ENCODE measurements at places on chromosomes 5 and 9. TPM values are rescaled to one million over a fixed set of nuclear protein-coding genes. Genes with fewer than 3 reads are reported as not detected.

The PCBD2 gene
- total RNA-seq = 10.0 TPM

The TXNDC8 gene
- not detected for total RNA-seq

The ALDOB gene
- total RNA-seq = not detected

The LCN9 gene
- total RNA-seq = not detected

The ENTPD2 gene
- not detected for total RNA-seq

The CCL27 gene
- not detected for total RNA-seq

The FAM169A gene
- total RNA-seq = 0.72 TPM

The DAB2IP gene
- 53.6 TPM for total RNA-seq

The PRKACG gene
- total RNA-seq = not detected

The PCDHGA1 gene
- total RNA-seq = 0.22 TPM

- no peak for DNase-seq
Measured at GRCh38 chr5:137935190-137935589, 45.9 kb downstream of the PKD2L2 start.

- DNase-seq = no peak
Measured at GRCh38 chr9:93261735-93262523, 78.0 kb downstream of the WNK2 start.

DNA sequence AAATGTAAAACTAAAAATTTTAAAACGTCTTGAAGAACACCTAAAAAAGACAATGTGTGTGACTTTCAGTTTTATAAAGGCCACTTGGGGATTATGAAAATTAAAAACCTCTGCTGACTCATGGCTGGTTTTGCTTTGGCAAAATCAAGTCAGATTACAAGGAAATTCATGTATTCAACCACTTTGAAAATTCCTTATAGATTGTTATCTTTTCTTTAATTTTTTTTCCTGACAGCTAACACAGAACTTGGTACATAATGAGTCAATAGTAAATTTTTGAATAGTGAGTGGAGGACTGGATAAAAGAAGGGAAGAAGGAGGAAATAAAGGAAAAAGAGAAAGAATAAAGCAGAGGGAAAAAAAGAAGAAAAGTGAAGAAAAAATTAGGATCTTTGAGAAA, 1774.7 kb upstream of the ACO1 start:
- no peak for DNase-seq

DNA sequence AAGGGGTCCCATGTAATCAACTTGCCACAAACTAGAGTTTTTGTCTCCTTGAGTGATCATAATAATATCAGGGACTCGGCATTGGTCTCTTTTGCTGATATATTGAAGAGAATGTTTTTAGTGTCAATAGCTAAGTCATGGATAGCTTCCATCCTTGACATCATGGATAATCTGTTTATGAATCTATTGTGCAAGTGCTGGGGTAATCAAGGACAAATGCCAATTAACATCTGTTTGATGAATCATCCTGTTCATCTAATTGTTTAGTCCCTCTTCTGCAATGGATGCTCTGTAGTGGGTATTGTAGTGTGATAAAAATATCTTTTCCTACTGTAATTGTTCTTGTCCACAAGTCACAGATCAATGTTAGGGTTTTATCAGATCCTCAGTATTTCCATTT, 607.5 kb upstream of the SEMA6A start:
- DNase-seq = no peak

GRCh38 chr9:9041756-9042155, 1242.2 kb upstream of the DMAC1 start:
- no peak for DNase-seq

GRCh38 chr5:173792781-173793547, 95.2 kb upstream of the CPEB4 start:
- no peak for DNase-seq

DNA sequence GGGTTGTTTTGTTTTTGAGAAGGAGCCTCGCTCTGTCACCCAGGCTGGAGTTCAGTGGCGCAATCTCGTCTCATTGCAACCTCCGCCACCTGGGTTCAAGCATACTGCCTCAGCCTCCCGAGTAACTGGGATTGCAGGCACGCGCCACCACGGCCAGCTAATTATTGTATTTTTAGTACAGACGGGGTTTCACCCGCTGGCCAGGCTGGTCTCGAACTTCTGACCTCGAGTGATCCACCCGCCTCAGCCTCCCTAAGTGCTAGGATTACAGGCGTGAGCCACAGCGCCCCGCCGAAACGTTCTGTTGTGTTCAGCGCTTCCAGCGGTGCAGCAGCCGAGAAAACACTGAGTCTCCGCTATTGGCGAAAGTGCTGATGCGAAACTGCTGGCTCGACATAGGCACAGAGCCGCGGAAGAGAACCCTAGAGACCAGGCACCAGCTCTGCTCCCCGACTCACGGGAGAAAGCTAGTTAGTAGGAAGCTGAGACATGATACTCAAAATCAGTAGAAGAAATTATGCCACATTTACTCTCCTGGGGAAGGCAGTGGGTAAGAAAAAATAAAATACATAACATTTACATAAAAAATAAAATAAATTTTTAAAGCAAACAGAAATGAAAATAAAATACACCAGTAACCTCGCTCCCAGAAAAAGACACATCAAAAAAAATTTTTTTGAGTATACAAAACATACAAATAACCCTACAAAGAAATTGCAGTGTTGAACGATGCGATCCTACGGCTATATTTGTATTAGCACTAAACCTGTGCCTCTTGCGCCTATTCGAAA, 31.6 kb downstream of the ANXA2R start:
- DNase-seq = peak; percentile 96

- DNase-seq = no peak
Measured at GRCh38 chr9:136690104-136690805, 3.0 kb upstream of the AGPAT2 start.

DNA sequence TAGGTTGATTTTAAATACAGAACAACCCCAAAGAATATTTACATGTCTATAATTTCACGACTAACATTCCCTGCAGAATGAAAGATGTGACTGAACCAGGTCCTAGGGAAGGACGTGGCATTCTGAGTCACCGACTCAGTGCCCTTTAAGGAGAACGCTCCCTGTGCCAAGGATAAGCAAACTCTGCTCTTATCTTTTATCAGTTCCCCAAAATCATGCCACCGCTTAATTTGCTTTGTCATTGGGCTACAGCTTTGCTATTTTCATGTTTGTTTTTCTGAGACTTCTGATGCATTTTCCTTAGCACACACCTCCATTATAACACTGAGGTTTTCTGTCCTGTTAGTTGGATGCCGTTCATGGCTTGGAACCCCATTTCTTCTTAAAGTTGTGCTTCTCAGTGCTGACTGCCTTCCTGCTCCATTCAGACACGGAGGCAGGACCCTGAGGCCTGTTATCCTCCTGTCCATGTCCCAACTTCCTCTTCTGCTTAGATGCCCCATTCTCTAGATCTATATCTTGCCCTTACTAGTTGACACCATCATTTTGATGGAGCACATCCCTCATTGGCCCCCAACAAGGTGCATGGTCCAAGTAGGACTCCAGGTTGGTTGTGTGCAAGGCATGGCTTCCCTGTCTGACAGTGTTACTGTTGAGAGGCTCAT, 11.2 kb upstream of the SEMA4D start:
- DNase-seq = no peak

GRCh38 chr9:16559418-16560188, 310.9 kb downstream of the BNC2 start:
- DNase-seq = no peak

DNA sequence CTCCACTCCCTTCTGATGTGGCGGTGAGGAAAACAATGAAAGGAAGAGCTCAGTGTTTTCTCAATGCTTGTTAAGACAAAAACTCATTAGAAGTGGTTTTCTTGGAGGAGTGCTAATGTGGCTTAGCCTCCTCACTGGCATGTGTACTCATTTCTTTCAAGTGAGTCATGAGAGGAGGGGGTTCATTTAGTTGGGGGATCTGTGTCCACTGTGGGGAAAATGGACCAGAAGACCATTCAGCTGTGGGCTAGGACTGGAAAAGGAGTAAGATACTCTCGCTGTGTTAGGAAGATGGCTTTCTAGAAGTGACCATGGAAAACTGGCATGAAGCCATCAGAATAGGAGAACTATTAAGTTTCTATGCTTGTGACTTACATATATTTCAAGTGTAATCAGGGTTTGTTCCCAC, 23.5 kb downstream of the KLF9 start:
- DNase-seq = peak; percentile 72

- no peak for DNase-seq
Measured at GRCh38 chr9:107008011-107008410, 145.0 kb downstream of the ZNF462 start.

DNA sequence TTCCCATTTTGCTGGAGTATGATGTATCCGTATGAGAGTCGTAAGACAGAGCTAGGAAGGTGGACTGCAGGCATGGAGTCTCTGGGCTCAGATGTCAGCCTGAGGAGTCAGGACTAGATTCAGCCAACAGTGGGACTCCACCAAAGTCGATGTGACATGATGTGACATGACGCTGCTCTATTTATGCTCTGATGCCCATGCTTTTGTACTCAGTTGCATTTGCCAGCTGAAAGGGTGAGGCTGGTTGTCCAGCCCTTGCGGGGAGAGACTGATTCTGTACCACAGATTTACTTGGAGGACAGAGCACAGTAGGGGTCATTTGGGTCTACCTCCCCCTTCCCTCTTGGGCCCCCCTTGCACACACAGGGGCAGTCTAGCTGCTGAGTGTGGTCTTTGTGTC, 88.5 kb upstream of the ATG10 start:
- DNase-seq = no peak

- no peak for DNase-seq
Measured at GRCh38 chr5:142222866-142223558, 101.8 kb downstream of the SPRY4 start.

- DNase-seq = no peak
Measured at GRCh38 chr5:14351086-14351661, 208.0 kb downstream of the TRIO start.

DNA sequence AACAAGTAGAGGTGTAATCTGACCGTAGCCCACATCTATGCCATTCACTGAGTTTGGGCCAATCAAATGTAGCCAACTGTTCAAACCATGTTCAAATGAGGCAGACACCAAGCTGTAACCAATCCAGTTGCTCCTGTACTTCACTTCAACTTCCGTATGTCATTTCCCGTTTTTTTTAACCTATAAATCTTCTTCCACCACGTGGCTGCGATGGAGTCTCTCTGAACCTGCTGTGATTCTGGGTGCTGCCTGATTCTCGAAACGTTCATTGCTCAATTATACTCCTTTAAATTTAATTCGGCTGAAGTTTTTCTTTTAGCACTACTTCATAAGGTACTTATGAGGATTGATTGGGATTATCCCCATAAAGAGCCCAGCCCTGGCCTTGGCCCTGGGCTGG, 179.7 kb downstream of the PIK3R1 start:
- DNase-seq = no peak

DNA sequence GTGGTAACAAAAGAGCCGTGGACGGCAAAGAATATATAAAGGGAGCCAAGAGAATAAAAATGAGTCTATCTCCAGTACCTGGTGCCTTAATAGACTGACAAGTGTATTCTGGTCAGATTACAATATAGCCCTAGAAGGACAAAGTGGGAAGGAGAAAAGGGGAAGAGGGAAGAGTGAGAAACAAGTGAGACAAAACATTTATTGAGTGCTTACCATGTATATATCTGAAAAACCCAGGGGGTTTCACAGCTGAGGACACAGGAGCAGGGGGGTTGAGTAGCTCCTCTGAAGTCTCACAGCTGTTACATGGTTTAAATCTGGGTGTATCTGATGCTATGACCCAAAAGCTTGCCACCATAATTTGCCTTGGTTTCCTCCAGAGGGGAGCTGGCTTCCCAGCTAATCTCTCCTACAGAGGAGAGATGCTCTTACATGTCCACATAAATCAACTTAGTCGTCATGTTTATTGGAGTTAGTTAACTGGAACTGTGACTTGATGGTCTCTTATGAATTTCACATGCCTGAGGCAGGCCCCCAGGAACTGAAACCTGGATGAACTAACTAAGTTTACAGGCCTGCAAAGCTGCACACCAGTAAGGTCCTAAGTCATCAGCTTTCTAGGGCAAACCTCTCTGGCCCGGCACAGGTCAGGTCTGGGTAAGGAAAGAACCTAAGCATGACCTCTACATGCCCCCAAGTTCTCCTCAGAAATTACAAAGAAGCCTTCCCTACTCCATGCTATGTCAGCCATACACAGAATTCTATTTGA, 15.5 kb downstream of the SIL1 start:
- DNase-seq = no peak

GRCh38 chr5:141510850-141511601, 22.1 kb downstream of the PCDHGC5 start:
- no peak for DNase-seq

DNA sequence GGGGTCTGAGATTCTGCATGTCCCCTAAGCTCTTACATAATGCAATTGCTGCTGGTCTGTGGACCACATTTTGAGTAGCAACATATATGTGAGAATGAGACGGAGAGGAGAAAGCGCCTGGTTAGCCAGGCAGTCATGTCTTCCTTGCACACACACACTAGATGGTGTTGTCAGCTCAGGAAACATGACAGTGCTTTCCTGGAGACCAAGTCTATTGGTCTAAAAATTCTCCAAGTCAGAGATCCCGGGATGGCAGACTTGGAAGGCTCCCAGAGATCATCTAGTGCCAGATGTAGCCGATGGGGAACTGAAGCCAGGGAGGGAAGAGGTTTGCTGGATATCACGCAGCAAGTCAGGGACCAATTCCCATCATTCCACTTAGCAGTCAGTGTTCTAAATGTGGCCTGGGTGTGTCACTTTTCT, 53.4 kb downstream of the GALNT12 start:
- peak; percentile 24 for DNase-seq

- DNase-seq = no peak
Measured at GRCh38 chr5:145365464-145365863, 469.7 kb downstream of the PRELID2 start.

- DNase-seq = no peak
Measured at GRCh38 chr9:112179816-112180215, 4.7 kb upstream of the SUSD1 start.

DNA sequence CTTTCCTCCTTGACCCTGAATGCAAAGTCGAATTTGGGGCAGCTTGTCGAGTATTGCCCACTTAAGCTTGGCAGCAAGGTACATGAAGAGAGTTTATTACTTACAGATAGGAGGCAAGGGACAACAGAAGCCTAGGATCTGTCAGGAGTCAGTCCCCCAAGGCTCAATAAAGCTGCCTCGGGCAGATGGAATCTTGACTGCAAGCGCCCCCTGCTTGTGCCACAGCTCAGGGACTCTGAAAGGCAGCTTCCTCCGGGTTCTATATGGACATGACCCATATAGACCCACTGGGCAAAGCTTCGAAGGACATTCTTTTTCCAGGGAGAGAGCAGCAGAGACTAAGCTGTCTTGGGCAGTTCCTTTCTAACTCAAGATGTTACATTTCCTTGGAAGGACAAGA, 971.5 kb downstream of the EFNA5 start:
- no peak for DNase-seq

- DNase-seq = no peak
Measured at GRCh38 chr9:124879226-124879625, 17.3 kb downstream of the ARPC5L start.

GRCh38 chr9:77844415-77844814, 187.2 kb downstream of the GNAQ start:
- no peak for DNase-seq

GRCh38 chr9:86838519-86839497, 108.5 kb downstream of the GAS1 start:
- no peak for DNase-seq
